Activated CD8-positive, alpha-beta memory T cell treated with anti-CD3 and anti-CD28 coated beads for 24 hours (primary cell): ENCODE measurements at places on chromosomes 7 and 10.

DNA sequence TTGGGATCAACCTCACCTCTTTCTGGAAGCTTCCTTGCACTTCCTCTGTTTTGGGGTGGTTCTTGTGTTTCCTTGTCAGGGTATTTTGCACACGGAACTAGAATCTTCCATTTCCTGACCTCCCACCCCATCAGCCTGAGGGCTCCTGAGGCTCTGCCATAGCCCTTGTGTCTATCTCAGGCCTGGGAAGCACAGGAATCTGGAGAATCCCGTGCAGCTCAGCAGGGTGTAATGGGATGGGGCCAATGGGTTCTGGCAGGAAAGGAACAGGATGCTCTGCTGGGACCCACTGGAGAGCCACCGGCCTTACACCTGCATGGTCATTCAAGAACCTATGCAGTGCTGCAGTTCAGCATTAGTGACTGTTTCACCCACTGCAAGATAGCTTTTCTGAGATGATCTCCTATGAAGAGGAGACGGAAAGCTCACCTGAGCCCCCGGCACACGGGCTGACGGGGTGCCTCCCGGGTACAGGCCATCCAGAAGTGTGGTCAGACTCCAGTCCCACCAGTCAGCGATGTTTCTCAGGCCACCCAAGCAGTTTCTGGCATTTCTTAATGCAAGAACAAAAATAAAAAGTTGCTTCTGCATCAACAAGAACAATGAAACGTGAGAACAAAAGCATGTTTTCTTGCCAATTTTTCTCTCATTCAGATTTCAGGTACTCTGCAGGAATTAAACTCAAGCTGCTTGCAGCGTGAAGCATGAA, 133.2 kb downstream of the PKD1L1 start:
- no peak for DNase-seq

GRCh38 chr7:16668978-16669377, 23.0 kb downstream of the BZW2 start:
- no peak for DNase-seq

DNA sequence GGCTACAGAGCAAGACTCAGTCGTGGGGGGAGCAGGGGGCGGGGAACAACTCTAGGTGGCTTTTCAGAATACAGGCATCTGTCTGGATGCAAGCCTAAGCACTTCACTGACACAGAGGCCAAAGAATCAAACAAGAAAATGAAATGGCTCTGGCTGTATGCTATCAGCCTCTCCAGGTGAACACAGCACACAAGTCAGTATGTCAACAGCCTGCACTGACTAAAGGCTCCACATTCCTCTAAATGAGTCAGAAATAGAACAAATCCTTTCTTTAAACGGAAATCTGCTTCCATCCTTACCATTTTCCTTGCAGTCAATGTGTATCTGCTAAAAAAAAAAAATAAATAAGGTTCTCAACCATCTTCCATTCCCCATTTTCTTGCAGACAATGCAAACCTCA, 88.3 kb downstream of the ARMH3 start:
- no peak for DNase-seq

- DNase-seq: no peak
Observed at GRCh38 chr10:47450442-47450841, 33.5 kb downstream of the ANXA8 start.

- DNase-seq: no peak
Observed at GRCh38 chr7:101739775-101740398, 77.5 kb upstream of the CUX1 start.

DNA sequence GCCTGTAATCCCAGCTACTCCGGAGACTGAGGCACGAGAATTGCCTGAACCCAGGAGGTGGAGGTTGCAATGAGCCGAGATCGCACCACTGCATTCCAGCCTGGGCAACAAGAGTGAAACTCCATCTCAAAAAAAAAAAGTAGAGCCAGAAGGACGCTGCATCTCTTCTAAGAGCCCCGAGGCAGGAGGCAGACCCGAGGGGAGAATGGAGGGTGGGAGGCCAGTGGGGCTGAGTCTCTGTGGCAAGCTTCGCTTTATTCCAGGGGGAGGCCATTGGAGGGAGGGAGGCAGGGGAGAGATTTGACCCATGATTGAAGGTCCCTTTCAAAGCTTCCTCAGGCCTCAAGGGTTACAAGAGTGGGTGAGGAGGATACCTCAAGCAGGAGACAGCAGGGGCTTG, 18.7 kb downstream of the TTYH3 start:
- no peak for DNase-seq

- no peak for DNase-seq
Observed at GRCh38 chr10:52488606-52489485, 174.8 kb downstream of the DKK1 start.

DNA sequence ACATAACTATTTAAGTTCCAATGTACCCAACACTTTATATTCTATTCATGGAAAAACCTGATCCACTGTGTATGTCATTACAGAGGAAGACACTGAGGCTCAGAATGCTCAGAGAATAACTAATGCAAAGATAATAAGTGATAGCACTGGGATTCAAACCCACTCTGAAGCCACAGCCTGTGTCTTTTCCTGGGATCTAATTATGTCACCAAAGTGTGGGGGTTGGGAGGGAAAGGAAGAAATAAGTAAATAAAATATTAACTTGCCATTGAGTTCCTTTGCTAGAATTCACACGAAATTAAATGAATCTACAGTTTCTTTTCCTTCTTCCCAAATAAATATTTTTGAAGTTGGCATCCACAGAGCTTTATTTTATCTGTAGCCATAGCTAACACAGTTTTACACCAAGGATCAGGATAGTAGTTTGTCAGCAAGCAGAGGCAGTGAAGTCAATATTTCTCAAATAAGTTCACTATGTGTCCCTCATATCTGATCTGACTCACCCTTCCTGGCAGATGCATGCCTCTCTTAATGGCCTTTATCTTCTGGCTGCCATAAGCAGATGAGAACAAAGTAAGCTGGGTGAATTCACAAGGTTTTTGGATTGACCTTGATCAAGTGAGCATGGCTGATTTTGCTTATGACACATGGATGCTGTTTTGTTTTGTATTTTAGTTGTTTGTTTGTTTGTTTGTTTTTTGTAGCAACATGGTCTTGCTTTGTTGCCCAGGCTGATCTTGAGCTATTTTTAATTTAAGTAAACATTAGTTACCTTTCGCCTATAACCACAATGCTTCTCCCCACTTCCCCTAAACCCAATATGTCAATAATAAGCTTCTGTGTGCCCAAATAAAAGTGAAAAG, 6.3 kb downstream of the RAPGEF5 start:
- no peak for DNase-seq

DNA sequence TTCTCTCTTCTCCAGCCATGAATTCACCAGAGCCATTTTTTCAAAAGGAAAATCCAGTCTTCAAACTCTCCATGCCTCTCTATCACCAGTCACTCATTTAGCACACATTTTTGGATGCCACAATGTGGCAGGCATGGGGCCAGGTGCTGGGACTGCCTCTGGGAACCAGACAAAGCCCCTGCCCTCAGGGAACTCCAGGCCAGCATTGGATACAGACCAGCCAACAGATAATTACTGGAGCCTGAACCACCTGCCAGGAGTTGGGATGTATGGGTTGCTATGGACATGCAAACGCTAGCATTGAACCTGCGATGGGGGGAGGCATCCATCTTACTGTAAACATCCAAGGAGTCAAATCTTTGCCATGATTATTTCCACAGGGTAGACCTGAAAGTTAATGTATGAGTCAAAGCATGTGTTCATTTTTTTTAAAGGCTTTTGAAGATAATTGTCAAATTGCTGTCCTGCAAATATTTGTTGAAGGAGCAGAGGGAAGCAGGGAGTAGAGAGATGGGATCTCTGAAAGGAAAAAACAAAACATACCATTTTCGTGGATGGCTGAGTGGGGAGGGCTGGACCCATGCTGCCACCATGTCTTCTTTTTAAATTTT, 43.2 kb downstream of the SRRM3 start:
- DNase-seq: no peak

- DNase-seq: no peak
Observed at GRCh38 chr7:140719721-140720120, 23.2 kb downstream of the NDUFB2 start.

- DNase-seq: no peak
Observed at GRCh38 chr7:141674702-141675101, 27.3 kb downstream of the DENND11 start.

- peak; percentile 74 for DNase-seq
Observed at GRCh38 chr10:17428351-17429097, 25.9 kb downstream of the ST8SIA6 start.

GRCh38 chr7:151597541-151598444, 78.1 kb upstream of the RHEB start:
- DNase-seq: no peak

DNA sequence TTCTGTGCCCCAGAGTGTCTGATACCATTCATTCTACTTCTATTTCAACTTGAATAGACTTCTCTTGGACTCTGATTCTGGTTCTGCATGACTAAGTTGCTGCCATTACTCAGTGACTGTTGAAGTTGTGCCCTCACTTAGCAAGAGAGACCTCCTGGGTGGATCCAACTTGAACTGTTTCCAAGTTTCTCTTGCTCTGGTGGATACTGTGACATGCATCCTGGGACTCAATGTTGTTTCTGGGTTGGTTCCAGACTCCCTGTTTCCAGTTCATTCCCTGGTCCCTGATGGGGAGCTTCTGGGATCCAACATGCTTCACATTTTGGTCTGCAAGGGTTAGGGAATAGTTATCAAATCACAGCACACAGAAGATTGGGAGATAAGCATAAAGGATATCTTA, 26.2 kb upstream of the PRPF18 start:
- no peak for DNase-seq

DNA sequence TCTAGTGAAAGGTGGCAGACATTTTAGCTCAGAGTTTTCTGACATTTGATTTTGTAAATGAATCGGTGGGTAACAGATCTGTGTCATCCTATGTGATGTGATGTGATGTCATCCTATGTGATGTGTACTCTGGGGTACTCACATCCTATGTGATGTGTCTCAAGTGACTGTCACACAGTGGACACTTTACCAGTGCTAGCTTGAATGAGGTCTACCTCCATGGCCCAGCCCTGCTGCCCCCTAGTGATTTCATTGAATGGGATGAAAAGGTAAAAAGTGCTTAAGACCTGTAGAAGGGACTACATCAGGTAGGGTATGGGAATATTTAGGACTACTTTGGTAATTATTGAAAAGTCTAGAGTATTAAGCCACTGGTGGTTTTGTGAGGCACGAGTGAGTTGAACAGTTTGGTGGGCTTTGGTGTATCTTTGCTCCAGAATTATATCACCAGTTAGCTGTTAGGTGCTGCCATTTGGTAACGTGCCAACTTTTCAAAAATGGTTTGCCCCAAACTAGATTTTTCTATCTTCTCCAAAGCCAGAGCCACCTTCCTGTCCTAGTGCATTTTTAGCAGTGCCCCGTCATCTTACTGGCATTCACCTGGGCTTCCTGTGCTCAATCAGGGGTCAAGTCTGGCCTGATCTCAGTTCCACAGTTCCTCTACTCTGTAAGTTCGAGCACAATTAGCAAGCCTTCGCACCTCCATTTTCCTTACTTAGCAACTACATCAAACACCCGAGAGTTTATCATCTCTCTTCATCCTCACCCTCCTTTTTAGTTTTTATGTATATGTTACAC, 9.7 kb downstream of the EIF4H start:
- DNase-seq: no peak
